ENCODE measurements at places on chromosomes 3 and 15.

GRCh38 chr3:28186748-28187147 is 54.7 kb upstream of the CMC1 start:
- DNase-seq: no peak

GRCh38 chr3:33789183-33789954 is 9.1 kb upstream of the PDCD6IP start:
- DNase-seq: no peak

- DNase-seq: no peak
Measured at GRCh38 chr3:162491952-162492351, 995.3 kb downstream of the OTOL1 start.

DNA sequence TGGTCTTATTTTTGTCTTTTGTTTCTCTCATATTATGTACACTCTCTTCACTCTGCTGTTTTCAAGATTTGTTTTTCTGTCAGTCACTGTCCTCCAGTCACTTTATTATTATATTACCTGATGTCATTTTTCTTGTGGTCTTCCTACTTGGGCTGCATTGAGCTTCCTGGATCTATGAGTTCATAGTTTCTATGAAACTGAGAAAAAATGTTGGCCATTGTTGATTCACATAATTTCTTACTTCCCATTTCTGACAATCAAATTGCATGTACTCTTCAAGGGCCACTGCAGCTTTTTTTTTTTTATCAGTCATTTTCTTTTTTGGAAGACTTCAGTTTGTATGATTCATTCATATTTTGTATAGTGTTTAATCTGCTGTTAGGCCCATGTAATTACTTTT is 1180.6 kb upstream of the GBE1 start:
- DNase-seq: no peak

DNA sequence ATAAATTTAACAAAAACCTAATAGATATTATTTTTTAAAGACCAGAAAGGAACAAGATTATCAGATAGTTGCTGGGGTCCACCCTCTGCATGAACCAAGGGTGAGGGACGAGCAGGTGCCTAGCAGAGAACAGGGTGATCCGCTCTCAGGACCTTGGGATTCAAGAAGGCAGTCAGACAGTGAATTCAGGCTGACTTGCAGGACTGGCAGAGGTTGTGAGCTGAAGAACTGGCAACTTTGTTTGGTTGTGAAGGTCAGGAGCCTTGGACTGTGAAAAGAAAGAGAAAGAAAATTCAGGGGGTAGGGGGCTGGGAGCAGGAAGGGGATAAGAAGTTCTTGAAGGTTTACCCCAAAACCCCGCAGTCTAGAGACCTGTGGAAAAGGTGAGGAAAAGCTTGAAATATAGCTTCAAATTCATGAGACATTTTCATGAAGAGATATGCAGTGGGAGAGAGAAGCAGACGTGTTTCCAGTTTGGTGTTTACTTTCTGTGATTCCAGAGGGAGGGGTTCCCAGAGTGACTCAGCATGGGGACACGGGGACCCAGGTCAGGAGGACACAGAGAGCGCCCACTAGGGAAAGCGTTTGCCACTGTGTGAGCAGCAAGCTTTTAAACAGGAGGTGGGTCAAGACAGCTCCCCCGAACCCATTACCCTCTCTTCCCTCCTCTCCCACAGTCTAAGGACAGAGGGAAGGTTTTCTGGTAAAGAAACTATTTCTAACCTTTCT is 217.2 kb upstream of the UMPS start:
- no peak for DNase-seq

GRCh38 chr3:43330981-43331380 is 44.6 kb downstream of the SNRK start:
- no peak for DNase-seq

GRCh38 chr3:196631682-196632045 is 7.8 kb upstream of the NRROS start:
- DNase-seq: no peak

DNA sequence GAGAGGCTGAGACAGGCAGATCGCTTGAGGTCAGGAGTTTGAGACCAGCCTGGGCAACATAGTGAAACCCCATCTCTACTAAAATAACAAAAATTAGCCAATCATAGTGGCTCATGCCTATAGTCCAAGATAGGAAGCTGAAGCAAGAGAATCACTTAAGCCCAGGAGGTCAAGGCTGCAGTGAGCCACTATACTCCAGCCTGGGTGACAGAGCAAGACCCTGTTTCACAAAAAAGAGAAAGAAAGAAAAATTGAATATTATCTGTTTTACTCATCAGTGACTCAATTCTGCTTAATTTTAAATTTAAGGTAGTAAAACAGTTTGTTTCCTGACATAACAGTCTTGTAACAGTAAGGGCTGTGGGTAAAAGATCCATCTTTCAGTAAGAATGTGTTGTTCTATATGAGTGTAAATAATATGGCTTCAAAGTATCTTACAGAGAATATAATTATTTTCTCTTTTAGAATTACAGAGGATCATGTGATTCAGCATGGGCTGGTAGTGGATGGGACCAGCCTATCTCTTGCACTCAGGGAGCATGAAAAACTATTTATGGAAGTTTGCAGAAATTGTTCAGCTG is 85.8 kb downstream of the ATP11B start:
- DNase-seq: no peak

- DNase-seq: no peak
Measured at GRCh38 chr15:78605201-78605600, 15.6 kb downstream of the CHRNA3 start.

GRCh38 chr3:107915706-107916105 is 175.1 kb downstream of the CD47 start:
- no peak for DNase-seq

GRCh38 chr3:105984837-105985236 is 116.0 kb upstream of the CBLB start:
- DNase-seq: no peak

DNA sequence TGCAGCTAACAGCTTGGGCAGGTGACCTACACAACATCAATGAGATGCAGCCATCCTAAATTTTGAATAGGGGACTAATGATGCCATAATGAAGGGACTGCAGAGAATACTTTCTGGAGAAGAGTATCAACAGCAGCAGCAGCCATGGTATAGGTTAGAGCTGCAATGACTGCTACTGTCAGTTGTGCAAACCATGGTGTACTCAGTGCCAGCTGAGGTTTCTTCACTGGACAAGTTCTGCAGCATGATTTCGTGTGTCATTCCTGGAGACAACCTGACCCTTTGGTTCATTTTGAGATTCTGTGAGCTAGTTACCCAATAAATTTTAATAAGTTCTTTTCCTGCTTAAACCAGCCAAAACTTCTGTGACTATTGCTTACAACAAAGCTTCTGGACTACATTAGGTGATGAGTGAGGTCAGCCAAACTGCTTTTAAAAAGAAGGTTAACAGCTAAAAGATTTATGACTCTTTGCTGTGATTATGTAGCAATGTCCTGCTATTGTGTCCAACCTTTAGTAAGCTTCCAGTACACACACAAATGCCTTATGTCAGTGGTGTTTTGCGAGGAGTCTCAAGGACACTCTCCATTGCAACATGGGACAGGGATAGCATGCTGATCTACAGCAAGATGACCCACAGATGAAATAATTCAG is 4.8 kb upstream of the DAZL start:
- DNase-seq: no peak

- no peak for DNase-seq
Measured at GRCh38 chr3:11195201-11195600, 40.9 kb downstream of the HRH1 start.

DNA sequence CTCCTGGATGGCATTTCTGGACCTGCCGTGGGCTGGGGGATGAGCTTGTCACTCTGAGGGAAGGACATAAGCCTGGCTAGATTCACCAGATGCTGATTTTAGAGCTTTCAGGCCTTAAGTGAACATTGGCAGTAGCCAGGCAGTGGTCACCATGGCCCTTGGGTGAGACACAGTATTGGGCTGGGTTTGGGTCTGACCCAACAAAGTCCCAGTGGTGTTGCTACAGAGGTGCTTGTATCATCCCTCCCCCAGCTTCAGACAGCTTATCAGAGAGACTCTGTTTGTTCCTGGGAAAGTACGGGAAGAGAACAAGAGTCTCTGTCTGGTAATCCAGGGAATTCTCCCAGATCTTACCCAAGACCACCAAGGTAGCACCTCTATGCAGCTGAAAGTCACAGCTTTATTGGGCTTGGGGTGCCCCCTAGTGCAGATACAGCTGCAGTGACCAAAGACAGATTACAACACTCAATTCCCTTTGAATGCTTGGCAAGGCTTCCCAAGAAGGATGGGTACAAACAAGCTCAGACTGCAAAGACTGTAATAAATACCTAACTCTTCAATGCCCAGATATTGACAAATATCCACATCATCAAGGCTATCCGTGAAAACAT is 9.8 kb upstream of the RUVBL1 start:
- DNase-seq: no peak

GRCh38 chr3:155391551-155391958 is 98.1 kb upstream of the STRIT1 start:
- no peak for DNase-seq

Measured in stimulated activated CD8-positive, alpha-beta memory T cell treated with anti-CD3 and anti-CD28 coated beads, Interleukin-7, amount 100 ng/mL, for 4 hours (primary cell).